ENCODE measurements at places on chromosomes 7 and 10.

DNA sequence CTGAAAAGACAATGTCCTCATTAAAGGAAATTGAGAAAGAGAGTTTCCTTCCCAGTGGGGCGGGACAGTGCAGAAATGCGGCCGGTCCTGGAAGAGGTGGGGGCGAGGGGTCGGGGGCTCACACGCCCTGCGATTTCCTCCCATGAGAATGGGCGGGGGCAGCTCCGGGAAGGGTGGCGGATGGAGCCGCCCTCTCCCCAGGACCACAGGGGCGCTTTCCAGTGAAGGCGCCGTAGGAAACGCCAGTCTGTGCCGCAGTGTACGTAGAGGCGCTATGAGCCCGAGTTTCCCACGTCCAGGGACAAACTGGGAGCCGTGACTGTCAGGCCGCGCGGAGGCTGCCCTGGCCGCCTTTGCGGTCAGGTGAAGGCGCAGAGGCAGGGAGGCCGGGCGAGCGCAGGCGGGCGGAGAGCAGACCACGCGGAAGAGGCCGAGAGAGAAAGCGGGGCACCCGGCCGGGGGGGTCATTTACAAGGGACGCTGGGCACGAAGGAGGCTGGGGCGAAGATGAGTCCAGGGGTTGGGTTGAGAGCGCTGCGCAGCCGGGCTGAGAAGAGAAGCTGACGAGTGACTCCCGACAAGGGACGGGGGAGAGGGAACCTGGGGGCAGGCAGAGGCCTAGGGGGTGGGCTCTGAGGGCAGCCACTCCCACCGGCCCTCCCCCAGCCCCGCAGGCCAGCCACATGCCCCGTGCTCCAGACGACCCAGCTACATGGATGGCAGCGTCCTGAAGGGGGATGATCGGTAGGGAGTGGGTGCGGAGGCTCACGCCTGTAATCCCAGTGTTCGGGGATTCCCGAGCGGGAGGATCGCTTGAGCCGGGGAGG lies 45.0 kb downstream of the ALOX5 start:
- no peak for DNase-seq

- DNase-seq, result no peak
These were observed 20.3 kb downstream of the BMS1 start for GRCh38 chr10:42802876-42803275.

GRCh38 chr10:110966146-110966545 lies 46.7 kb downstream of the SHOC2 start:
- no peak for DNase-seq

DNA sequence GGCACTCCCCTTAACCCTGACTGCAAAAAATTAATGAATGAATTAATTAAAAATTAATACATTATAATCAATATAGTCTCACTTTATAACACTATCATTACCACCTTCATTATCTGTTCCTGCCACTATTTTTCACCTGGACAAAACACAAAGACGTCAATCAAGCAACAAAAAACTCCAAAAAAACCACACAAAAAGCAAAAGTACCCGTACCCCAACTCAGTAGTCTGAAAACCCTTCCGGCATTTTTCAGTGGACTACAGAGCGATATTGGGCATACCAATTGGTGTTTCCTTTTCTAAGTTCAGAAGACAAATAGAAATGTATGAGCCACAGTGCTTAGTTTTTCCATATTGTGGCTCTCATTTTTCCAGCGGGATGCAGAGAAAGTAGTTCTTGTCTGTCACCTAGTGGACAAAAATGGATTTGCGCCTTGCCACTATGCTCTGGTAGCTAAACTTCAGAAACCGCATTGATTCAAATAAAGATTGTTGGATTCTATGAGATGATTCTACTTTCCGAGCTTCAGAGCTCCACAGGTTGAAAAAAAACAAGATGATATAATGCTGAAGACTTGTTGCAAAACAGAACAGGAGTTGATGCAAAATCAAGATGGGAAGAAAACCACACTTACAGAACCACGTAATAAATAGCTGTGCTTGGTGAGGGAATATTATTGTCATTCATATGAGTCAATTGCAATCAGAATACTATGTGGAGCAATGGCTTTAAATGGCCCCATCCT lies 50.6 kb upstream of the ITGB1 start:
- peak; percentile 71 for DNase-seq

GRCh38 chr10:71281646-71282322 lies 37.3 kb upstream of the SLC29A3 start:
- DNase-seq, result no peak

DNA sequence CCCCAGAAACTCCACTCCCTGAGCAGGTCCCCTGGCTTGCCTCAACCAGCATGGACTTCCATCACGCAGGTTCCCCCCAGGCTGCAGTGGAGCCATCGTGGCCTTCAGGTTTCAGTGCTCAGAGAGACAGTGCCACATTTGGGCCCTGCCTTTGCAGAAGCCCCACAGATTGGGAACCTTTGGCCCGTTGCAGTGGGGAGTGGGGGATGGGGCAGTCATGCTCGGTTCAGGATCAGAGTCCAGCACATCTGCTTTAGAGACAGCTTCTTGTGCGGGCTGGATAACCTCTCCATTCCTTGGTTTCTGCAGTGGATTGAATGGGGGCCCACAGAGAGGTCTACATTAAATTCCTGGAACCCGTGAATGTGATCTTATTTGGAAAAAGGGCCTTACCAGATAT lies 183.9 kb downstream of the EBF3 start:
- DNase-seq, result no peak

GRCh38 chr7:46071076-46071475 lies 150.0 kb upstream of the IGFBP3 start:
- no peak for DNase-seq

- no peak for DNase-seq
These were observed 4.5 kb downstream of the SAP25 start for GRCh38 chr7:100568896-100569844.
